NCI-H187 (cell line): ENCODE measurements at places on chromosomes 2 and 18.

DNA sequence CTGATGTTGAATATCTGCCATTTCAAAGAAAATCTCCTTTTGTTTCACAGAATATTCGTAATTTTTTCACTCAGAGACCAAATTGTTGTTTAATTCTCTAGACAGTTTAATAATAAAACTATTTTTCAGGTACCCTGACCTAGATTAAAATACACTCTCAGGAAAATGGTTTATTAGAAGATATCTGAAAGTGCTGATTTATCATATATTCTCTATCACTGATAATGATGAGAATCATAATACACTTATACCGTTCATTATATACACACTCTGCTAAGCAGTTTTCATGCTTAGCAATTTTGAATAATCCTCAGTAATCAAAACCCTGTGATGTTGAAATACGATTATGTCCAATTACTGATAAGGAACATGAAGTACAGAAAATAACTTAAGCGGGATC, 772.9 kb upstream of the CRIM1 start:
- DNase-seq: no peak

GRCh38 chr2:141741652-141742051, 389.2 kb downstream of the LRP1B start:
- DNase-seq: no peak

- no peak for DNase-seq
Observed at GRCh38 chr2:59034837-59035236, 793.7 kb upstream of the FANCL start.

DNA sequence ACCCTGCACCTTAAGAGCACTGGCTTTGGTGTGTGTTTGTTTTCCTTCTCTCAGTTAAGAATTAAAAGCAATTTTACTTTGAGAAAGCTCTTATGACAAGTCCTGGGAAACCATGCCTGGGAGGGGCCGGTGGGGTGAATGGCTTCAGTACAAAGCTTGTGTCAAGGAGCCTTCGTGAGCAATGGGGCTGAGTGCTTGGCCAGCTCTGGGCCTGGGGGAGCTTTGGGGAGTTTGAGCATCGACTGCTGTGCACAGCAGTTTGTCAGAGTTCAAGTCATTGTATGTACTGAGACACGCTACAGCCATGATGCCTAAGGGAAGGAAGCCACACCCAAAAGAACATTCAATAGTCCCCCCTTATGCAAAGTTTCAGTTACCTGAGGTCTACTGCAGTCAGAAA, 75.8 kb downstream of the ARHGEF4 start:
- DNase-seq: no peak

GRCh38 chr18:78740876-78741275, 238.7 kb upstream of the SALL3 start:
- DNase-seq: no peak

GRCh38 chr2:239836021-239836765, 188.9 kb downstream of the NDUFA10 start:
- no peak for DNase-seq

- DNase-seq: no peak
Observed at GRCh38 chr2:28666496-28667184, 85.0 kb upstream of the PPP1CB start.

- no peak for DNase-seq
Observed at GRCh38 chr2:79159653-79160052, at the start of gene REG3A. Gene REG3A (minus strand): TSS chr2:79159753. CDS start chr2:79159405, 348 bp downstream.
